ENCODE measurements at places on chromosomes 5 and 9.

- DNase-seq = peak; percentile 86
Observed at GRCh38 chr5:18745988-18746615, 1111.8 kb downstream of the TAF11L14 start.

- no peak for DNase-seq
Observed at GRCh38 chr9:28155671-28156070, 582.4 kb upstream of the C9orf72 start.

DNA sequence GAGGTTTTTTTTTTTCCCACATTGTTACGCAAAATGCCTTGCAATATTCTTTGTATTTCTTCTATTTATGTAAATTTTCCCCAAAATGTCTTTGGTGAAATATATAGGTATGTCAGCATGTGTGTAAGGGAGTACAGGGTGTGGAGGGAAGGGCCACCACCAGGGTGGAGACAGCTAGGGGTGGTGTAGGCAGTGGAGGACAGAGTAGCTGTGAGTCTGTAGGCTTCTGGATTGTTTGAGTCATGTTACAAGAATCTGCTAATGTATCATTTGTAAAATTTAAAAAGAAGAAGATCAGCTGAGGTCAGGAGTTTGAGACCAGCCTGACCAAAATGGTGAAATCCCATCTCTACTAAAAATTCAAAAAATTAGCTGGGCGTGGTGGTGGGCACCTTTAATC, 175.5 kb downstream of the NXNL2 start:
- no peak for DNase-seq

DNA sequence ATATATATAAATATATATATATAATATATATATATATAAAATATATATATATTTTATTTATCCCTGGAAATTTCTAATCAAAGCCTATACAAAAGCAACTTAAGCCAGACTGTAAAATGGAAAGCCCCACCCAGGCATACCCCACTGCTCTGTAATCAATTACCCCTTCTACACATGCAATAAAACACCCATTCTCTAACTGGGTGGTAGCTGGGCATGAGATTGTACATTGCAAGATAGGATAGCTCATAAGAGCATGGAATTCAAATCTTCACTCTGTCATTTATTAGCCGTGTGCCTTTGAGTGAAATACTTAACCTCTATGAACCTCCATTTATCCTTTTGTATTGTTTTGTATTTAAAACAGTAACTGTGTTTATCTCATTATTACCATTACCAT, 405.3 kb upstream of the SLC30A5 start:
- no peak for DNase-seq

DNA sequence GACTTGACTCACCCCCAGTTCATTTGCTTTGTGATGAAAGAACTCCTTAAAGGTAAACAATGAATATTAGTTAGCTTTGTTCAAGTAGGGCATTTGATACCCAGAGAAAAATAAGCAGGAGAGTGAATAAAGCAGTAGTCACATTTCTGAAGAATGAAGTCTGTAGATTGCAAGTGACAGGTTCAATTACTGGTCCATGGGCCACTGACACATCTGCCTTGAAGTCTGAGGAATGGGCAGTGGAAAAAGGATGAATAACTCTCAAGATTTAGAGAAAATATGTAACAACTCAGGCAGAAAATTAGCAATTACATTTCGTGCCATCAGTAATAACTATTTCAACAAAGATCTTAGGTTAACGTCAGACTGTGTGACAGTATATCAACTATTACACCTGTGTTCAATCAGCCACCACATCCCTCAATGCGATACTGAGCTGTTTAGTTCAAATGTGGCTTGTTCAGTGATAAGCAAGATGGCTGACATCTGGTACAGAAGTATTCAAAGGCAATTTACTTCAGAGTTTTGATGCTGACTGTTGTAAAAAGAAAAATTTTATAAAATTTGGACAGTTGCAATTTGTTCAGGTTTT, 1890.7 kb upstream of the NUDT12 start:
- DNase-seq = no peak
